Activated CD4-positive, alpha-beta T cell treated with anti-CD3 and anti-CD28 coated beads for 36 hours (primary cell): ENCODE measurements at places on chromosomes 2 and 18.

GRCh38 chr2:212505586-212505985, 33.0 kb downstream of the ERBB4 start:
- DNase-seq, result no peak
- no peaks in the 10 kb centered on the region for H3K27me3 ChIP-seq
- no peaks in the 10 kb centered on the region for H3K36me3 ChIP-seq
- H3K27ac ChIP-seq, result no peak overlapping the region
- no peak overlapping the region for H3K4me3 ChIP-seq
- H3K4me1 ChIP-seq, result no peaks in the 10 kb centered on the region

GRCh38 chr2:100819370-100820272, at the start of gene NPAS2:
Gene NPAS2, plus strand, starts transcription at chr2:100820139. Its CDS starts 84,616 bp downstream, at chr2:100904755.
- H3K4me3 ChIP-seq, result peak within 1 kb of the TSS; percentile 72
- peaks cover 4% of the 10 kb centered on the region for H3K36me3 ChIP-seq
- H3K4me1 ChIP-seq, result peaks cover 16% of the 10 kb centered on the region
- H3K27ac ChIP-seq, result peak within 1 kb of the TSS; percentile 43

- no peak overlapping the region for H3K4me3 ChIP-seq
- H3K27ac ChIP-seq, result no peak overlapping the region
- no peaks in the 10 kb centered on the region for H3K27me3 ChIP-seq
- DNase-seq, result no peak
- no peaks in the 10 kb centered on the region for H3K4me1 ChIP-seq
Observed at GRCh38 chr2:25632396-25632795, 41.0 kb downstream of the DTNB start.

DNA sequence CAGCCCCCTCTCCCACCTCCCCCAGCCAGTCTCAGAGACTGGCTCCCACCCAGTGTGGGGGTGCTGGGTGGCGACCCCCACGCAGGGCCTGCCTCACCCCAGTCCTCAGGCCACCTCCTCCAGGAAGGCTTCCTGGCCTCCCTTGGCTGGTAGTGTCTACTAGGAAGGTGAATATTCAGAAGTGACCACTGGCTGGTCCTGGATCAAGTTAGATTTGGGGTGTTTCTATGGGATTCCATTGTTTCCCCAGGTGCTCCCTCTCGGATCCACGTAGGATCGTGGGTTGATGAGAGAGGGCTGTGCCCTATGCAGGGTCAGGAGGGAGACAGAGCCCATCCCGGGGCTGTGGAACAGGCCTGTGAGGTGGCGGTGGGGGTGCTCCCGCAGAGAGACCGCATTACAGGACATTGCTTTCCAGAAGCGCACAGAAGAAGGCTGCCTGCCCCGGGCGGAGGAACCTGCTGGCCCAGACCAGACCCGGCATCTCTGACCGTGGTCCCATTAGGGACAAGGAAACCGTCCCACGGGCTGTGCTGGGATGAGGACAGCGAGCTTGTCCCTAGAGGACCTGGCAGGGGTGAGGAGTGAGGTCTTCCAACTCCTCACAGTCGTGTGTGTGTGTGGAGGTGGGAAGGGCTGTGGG, 3.3 kb downstream of the PDCD1 start:
- peak; percentile 4 for DNase-seq
- H3K36me3 ChIP-seq, result peaks cover 15% of the 10 kb centered on the region
- H3K27ac ChIP-seq, result peak overlapping the region; percentile 19
- H3K4me1 ChIP-seq, result peaks cover 21% of the 10 kb centered on the region

DNA sequence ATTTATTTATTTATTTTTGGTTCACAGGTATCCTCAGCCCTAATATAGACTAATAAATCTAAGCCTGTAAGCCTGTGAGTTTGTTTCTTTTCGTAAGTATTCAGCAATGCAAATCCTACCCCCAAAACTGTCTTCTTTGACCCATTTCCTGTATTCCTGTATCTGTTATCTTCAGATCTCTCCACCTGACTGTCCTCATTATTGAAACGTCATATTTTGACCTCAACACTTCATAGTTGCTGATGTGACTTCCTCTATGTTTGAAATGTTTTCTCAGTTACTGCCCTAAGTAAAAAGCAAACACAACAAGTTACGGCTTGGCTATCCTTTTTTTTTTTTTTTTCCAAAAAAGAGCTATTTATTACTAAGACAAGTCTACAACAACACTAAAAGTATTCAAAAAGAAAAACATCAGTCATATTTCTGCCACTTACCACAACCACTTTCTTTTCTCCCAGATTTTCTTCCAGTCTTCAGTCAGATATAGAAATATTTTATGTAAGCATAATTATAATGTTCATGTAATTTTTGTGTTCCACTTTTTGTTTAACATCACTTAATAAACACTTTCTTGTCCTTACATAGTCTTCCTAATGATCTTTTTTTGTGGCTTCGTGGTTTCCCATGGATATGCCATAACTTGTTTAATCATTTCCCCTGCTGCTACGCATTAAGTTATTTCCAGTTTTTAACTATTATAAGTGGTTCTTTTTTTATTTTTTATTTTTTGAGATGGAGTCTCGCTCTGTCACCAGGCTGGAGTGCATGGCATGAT, 45.0 kb upstream of the EML4 start:
- no peak for DNase-seq
- peak overlapping the region; percentile 1 for H3K4me3 ChIP-seq
- no peaks in the 10 kb centered on the region for H3K36me3 ChIP-seq
- H3K4me1 ChIP-seq, result peaks cover 56% of the 10 kb centered on the region
- no peaks in the 10 kb centered on the region for H3K27me3 ChIP-seq
- peak overlapping the region; percentile 84 for H3K27ac ChIP-seq
